ENCODE measurements at places on chromosomes 12 and 14.
A peak's percentile ranks its signal among the peaks of the same experiment; 100 is the strongest.

GRCh38 chr12:48744251-48745008, 27.9 kb upstream of the CCNT1 start:
- no peak for DNase-seq

- DNase-seq, result no peak
These were observed 151.5 kb downstream of the ATXN7L3B start for GRCh38 chr12:74689071-74689655.

DNA sequence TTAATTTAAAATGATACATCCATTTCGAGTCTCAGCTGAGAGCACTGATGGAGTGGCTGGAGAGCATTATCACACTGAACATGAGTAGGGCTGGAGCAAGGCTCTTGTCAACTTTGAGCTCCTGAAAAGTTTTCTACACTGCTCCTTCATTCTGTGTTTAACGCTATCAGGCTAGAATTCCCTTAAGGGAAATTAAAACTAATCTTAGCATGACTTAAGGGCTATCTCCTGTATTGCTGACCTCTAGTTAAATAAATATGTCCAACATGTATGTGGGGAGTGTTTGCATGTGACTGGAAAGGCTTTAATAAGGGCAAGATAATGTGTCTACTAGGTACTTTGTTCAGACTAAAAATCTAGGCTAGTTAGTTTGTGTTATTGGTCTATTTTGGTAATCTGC, 116.7 kb upstream of the CAND1 start:
- DNase-seq, result no peak

DNA sequence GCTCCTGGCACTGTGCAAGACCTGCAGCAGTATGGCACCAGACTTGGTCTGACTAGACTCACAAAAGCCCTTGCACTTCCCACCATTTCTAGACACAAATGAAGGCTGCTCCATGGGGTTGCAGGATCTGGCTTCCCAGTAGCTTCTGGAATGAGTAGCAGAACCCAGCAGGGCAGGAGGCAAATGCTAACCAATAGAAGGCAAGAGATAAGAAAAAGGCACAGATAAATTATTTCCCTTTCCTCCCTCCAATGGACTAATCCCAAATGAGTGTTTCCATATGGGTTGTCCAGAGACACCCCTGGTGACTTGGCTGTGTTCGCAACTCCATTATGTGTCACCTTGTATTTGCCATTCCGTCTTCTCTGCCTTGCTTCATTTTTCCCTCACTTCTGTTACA, 49.7 kb downstream of the KIF21A start:
- DNase-seq, result no peak

GRCh38 chr12:53578783-53579182, 47.4 kb downstream of the ATF7 start:
- DNase-seq, result no peak

- DNase-seq, result no peak
These were observed 22.7 kb upstream of the EID3 start for GRCh38 chr12:104280717-104281458.

DNA sequence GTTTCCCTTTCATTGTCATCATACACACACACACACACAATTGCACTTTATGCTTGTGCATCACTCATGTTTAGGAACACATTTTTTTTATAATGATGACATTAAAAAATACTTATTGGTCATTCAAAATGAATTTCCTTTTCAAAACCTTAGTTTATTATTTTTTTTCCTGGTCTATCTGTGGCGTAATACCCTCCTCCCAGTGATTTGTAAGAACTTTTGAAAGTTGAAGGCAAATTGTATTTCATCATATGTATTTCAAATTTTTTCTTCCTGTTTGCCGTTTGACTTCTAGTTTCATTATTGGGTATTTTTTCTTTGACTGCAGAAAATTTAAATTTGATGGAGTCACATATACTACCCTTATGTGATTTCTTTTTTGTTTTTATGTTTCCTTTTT, 2.5 kb upstream of the LRRK2 start:
- DNase-seq, result no peak

DNA sequence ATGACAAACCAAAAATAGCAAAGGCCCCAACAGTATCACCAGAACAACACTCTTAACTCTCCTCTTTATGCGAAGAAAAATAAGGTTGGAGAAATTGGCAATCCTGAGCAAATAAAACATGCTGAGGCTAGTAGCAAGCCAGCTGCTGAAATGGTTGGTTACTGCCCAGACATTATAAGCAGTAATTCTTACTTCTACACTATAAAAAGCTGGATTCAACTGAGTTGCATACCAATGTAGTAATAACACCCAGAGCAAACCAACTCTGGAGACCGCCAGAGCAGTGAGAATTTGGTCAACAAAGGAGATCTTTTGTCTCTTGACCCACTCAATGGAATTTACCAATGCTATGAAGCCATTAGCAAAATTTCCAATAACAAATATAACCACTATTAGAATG, 628 bp downstream of the TAS2R30 start:
- DNase-seq, result no peak

- DNase-seq, result no peak
These were observed 359.6 kb downstream of the BMP4 start for GRCh38 chr14:53596853-53597525.

DNA sequence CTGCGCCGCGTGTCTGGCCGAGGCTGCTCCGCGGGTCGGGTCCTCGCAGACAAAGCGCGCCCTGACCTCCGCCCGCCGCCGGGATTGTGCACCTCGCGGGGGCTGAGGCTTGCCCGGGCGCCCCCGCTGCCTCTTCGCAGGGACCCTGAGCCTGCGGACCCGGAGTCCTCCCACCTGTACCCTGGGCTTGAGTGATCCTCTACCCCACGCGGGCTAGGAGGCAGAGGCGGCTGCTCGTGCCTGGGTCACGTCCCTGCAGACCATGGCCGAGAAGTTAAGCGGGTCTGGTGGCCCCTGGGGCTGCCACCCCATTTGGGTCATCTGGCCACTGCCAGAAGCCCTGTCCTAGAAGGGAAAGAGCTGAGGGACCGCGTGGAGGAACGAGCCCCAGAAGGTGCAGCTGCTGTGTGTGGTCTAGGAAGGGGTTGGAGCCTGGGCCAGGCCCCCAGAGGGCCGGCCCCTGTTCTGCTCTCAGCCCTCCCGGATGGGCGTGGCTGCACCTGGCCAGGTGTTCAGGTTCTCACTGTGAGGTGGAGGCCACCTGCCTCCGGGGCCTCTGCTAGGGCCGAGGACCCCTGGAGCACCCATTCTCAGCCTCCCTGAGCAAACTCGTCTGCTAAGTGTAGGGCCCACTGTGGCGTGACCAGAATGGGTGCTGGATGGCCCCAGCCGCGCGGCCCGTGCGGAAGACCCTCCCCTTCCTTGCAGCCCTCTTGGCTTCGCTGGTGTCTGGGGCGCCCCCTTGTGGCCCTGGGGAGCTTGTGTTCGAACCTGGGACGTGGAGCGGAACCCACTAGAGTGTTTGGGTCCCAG, 49.6 kb downstream of the LRCOL1 start:
- peak; percentile 70 for DNase-seq

DNA sequence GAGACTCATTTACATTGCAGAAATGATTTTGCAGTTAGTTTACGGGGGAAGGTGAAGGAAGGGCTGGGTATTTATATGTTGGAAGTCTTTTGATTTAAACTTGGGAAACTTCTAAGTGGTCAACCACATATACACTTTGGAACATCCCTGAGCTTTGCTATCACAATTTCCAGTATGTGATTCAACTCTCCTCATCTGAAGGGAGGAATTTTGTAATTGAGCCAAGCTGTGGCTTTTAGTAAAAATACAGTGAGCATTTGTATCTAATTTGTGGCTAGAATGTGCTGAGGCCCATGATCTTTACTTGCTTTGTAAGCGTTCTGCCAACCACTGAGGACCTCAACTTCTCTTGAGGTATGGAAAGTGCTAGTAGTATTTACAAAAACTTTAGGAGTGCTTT, 235.0 kb upstream of the PDZRN4 start:
- DNase-seq, result no peak

DNA sequence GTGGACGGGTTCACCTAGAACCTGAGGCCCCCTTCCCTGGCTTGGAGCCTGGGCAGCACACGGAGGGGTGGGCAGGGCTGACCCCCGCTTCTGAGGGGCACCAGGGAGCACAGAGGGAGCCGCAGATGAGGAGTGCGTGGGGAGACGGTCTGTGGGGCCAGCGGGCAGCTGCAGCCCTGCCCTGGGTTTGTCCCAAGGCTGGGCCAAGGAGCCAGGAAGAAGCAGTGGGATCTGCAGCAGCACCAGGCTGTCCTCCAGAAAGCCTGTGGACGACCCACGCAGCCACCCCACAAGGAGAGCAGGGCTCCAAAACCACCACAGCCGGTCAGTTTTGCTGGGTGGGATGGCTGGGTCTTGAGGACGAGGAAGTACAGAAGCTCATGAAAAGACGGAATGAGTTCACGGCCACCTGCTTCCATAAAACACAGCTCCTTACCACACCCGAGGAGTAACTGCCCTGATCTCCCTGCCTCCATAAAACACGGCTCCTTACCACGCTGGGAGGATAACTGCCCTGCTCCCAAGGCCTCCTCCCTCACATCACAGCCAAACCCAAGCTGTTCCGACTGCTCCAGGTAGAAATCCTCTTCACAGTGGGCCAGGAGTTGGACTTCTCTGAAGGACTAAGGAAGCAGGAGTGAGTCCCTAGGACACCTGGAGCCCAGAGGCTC, 9.9 kb upstream of the GOLGA3 start:
- no peak for DNase-seq

- no peak for DNase-seq
These were observed 731 bp upstream of the PCNX4 start for GRCh38 chr14:60090864-60091519.

GRCh38 chr12:8712572-8712971, 14.8 kb downstream of the RIMKLB start:
- no peak for DNase-seq

DNA sequence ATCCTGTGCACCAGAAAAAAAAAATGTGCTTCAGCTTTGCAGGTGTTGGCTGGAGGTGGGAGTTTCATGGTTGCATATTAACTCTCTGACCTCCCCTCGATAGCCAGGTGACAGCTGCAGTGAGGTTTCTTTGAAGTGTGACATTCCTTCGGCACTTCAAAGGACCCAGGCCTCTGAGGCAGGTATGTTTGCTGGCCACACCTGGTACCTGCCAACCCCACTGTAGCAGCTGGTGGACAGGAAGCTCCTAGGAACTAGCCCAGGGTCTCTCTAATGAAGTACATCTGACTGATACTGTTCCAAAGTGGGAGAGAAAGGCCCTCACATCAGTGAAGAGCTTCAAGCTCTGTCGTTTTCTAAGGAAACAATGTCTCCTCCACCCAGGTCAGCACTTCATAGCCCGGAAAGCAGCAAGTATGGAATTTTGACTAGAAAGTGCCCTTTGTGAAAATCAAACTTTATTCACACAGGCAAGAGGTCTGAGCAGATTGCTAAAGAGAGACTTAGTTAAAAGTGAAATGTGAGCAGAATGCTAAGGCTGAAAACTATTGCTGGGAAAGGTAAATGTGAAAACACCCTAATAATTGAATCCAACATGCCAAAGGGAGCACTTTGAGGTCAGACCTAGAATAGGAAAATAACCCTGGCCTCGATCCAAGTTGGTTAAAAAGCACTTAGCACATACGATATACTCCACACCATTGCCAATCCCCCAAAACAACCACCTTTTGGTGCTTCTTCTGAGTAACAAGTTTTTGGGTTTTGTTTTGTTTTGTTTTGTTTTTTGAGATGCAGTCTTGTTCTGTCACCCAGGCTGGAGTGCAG, 71.3 kb downstream of the PHLDA1 start:
- DNase-seq, result no peak

- no peak for DNase-seq
These were observed 130.0 kb downstream of the DPF3 start for GRCh38 chr14:72763892-72764291.

- no peak for DNase-seq
These were observed 260.5 kb downstream of the ADAMTS20 start for GRCh38 chr12:43291516-43291915.

- no peak for DNase-seq
These were observed 35.3 kb downstream of the STX2 start for GRCh38 chr12:130803702-130804101.

DNA sequence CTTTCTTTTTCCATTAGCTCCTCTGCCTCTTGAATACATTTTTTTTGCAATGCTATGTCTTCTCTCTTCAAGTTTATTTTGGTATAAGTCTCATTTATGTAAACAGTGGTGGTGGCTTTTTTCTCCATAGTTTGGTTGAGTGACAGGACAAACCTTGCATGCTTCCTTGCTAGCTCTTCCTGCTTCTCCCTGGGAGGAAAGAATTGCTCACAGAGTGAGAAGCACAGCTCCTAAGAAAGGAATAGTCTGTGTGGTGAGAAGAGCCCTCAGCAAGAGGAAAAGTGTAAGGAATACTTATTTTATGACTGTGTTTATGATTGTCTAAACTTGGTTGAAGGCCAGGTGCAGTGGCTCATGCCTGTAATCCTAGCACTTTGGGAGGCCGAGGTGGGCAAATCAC, 11.5 kb downstream of the CCDC175 start:
- DNase-seq, result no peak

DNA sequence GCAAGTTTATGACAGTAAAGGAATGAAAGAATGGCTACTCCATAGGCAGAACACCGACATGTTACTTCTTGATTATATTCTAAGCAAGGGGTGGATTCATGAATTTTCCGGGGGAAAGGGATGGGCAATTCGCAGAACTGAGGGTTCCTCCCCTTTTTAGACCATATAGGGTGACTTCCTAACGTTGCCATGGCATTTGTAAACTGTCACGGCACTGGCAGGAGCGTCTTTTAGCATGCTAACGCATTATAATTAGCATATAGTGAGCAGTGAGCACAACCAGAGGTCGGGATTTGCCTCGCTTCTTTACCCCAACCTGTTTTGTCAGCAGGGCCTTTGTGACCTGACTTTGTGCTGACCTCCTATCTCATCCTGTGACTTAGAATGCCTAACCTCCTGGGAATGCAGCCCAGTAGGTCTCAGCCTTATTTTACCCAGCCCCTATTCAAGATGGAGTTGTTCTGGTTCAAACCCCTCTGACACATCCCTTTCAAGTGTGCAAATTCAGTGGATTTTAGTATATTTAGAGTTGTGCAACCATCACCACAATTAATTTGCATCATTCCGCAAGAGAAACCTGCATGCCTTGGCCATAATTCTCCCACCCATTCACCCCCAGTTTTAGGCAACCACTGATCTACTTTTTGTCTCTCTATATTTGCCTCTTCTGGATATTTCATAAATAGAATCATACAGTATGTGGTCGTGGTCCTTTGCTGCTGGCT, 27.4 kb downstream of the PALS1 start:
- DNase-seq, result no peak

DNA sequence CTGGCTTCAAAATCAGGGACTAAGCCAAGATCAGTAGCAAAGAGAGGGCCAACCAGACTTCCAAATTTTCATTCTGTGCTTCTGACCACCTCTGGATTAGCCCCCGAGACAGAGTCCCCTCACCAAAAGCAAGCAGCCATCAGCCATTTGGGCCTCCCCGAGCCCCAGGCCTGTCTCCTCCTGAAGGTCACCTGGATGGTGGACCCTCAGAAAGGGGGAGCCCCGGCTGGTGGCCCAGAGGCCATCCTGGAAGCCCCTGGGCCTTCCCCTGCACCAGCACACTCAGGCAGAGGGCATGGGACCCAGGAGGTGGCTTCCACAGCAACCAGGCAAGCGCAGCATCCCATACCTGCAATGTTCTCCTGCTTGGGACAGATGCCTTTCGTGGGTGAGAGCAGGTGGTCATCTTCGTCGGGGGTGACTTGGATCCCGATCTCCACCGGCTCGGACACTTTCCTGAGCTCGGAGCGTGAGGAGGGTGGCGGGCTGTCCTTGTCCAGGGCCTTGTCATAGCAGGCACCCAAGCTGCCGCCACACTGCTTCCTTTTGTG, 14.8 kb downstream of the BCL11B start:
- DNase-seq, result no peak
